ENCODE measurements at places on chromosomes 13 and 19. TPM values are rescaled to one million over a fixed set of nuclear protein-coding genes. Genes with fewer than 3 reads are reported as not detected.

GRCh38 chr19:18436671-18437490, 1.1 kb downstream of the ISYNA1 start:
- peaks cover 66% of the 10 kb centered on the region for H3K4me1 ChIP-seq
- H3K27ac ChIP-seq = peak overlapping the region; percentile 92
- H3K27me3 ChIP-seq = no peaks in the 10 kb centered on the region
- H3K4me3 ChIP-seq = peak overlapping the region; percentile 27
- H3K36me3 ChIP-seq = no peaks in the 10 kb centered on the region
- peak; percentile 83 for DNase-seq

The ALKBH7 gene
- 41.2 TPM for total RNA-seq

- DNase-seq = peak; percentile 71
- H3K4me1 ChIP-seq = no peaks in the 10 kb centered on the region
- no peak overlapping the region for H3K27ac ChIP-seq
- no peaks in the 10 kb centered on the region for H3K27me3 ChIP-seq
- peaks cover 51% of the 10 kb centered on the region for H3K36me3 ChIP-seq
These were observed 16.9 kb downstream of the ZNF296 start for GRCh38 chr19:45059258-45059965.

GRCh38 chr13:40452038-40452666, 214.3 kb downstream of the FOXO1 start:
- H3K27ac ChIP-seq = no peak overlapping the region
- H3K4me1 ChIP-seq = peaks cover 19% of the 10 kb centered on the region
- H3K27me3 ChIP-seq = no peaks in the 10 kb centered on the region
- H3K4me3 ChIP-seq = no peak overlapping the region

The CEACAM3 gene
- total RNA-seq = not detected

DNA sequence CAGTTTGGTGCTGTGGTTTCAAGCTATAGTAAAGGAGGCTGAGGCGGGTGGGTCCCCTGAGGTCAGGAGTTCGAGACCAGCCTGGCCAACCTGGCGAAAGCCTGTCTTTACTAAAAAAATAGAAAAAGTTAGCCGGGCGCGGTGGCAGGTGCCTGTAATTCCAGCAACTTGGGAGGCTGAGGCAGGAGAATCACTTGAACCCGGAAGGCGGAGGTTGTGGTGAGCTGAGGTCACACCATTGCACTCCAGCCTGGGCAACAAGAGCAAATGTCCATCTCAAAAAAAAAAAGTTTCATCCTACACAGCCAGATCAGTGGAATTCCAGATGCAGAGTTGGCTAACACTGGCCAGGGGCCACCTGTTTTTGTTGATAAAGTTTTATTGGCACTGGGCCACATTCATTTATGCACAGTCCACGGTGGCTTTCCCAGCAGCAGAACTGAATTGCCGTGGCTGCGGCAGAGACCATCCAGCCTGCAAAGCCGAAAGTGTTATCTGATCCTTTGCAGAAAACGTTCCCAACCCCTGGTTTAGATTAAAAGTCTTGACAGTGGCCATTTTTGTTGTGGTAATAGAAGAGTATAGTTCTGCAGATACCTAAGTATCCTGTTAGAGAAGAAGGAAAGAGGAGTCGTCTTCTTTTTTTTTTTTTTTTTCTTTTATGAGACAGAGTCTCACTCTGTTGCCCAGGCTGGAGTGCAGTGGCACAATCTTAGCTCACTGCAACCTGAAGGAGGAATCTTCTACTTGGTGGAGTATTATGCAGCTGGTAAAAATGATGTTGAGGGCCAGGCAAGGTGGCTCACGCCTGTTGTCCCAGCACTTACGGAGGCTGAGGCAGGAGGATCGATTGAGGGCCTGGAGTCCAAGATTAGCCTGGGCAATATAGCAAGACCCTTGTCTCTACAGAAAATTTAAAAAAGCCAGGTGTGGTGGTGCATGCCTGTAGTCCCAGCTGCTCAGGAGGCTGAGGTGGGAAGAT, 8.7 kb downstream of the NCLN start:
- H3K27me3 ChIP-seq = no peaks in the 10 kb centered on the region
- peaks cover 7% of the 10 kb centered on the region for H3K4me1 ChIP-seq
- H3K4me3 ChIP-seq = no peak overlapping the region
- H3K36me3 ChIP-seq = no peaks in the 10 kb centered on the region
- no peak for DNase-seq
- no peak overlapping the region for H3K27ac ChIP-seq

GRCh38 chr19:7694499-7694898, 7.4 kb downstream of the FCER2 start:
- no peak overlapping the region for H3K27ac ChIP-seq
- no peak for DNase-seq
- H3K36me3 ChIP-seq = no peaks in the 10 kb centered on the region

The NMRK2 gene
- not detected for total RNA-seq

- peaks cover 43% of the 10 kb centered on the region for H3K4me1 ChIP-seq
- DNase-seq = no peak
- H3K36me3 ChIP-seq = no peaks in the 10 kb centered on the region
- no peak overlapping the region for H3K4me3 ChIP-seq
These were observed 196.9 kb downstream of the KATNAL1 start for GRCh38 chr13:30110301-30111070.

The PLK5 gene
- not detected for total RNA-seq

DNA sequence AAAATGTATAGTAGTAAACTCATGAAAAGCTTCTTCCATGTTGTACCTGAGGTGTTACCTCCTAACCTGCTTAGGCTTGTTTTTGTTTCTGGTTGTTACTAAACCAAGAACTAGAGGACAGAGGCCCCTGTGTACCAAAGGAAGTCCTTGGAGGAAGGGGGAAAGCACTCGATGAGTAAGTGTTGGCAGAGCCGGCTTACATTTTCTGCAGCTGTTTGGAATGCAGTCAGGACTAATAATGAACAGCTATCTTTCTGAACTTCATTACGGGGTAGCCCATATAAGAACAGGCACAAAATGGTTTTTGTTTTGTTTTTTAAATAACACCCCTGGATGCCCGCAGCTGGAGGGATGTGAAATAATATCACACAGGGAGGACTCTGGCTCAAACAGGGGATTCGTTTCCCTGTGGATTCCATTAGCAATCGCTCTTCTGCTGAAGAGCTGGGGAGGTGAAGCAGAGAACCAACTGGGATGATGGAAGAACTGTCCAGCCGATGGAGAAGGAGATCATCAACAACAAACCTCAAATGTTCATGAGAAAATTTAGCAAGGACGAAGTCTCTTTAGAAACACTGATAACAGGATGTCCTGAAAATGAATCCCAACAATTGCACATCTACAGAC, 214.2 kb upstream of the MAB21L1 start:
- H3K27me3 ChIP-seq = peaks cover 4% of the 10 kb centered on the region
- no peak for DNase-seq
- no peak overlapping the region for H3K27ac ChIP-seq
- H3K4me1 ChIP-seq = no peaks in the 10 kb centered on the region
- H3K36me3 ChIP-seq = no peaks in the 10 kb centered on the region

DNA sequence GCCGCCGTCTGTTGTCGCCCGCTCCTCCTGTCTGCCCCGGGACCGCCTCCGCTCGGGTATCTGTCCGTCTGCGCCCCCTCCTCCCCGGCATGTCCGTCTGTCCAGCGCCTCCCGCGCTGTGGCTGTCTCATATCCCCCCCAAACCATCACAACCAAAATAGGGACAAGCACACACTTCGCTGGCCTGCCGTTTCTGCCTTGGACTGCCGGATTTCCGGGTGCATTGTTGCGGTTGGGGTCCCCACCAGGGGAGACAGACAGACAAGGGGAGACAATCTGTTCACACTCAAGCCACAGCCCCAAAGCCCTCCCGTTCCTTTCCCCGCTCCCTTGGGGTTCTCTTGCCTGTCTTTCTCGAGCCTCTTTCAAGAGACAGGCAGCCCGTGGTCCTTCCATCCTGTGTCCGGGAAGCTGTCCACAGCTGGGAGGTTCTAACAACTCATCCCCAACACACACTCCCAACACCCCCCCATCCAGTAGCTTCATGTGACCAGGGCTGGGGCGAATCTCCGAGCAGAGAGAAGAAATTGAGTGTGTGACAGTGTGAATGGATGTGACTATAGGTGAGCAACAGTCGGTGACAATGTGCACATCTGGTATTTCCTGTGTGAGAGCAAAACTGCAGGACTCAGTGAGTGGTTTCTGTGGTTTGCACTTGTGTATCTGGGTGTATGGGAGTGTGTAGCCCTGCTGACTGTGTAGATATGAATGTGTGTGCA, 16.5 kb upstream of the FOSB start:
- no peak overlapping the region for H3K4me3 ChIP-seq
- H3K4me1 ChIP-seq = peaks cover 40% of the 10 kb centered on the region
- no peaks in the 10 kb centered on the region for H3K36me3 ChIP-seq
- peak overlapping the region; percentile 85 for H3K27ac ChIP-seq
- H3K27me3 ChIP-seq = no peaks in the 10 kb centered on the region
- peak; percentile 46 for DNase-seq

The C1QTNF9 gene
- total RNA-seq = 0.78 TPM

- no peak overlapping the region for H3K27ac ChIP-seq
- no peaks in the 10 kb centered on the region for H3K36me3 ChIP-seq
- no peaks in the 10 kb centered on the region for H3K27me3 ChIP-seq
- H3K4me3 ChIP-seq = no peak overlapping the region
- DNase-seq = no peak
These were observed 271.1 kb upstream of the MAB21L1 start for GRCh38 chr13:35747594-35747993.

The LHB gene
- total RNA-seq = 45.8 TPM

- H3K4me3 ChIP-seq = no peak overlapping the region
- H3K4me1 ChIP-seq = no peaks in the 10 kb centered on the region
- H3K36me3 ChIP-seq = no peaks in the 10 kb centered on the region
- H3K27ac ChIP-seq = no peak overlapping the region
- DNase-seq = peak; percentile 28
- H3K27me3 ChIP-seq = no peaks in the 10 kb centered on the region
These were observed 135.2 kb downstream of the TSHZ3 start for GRCh38 chr19:31214086-31214485.

DNA sequence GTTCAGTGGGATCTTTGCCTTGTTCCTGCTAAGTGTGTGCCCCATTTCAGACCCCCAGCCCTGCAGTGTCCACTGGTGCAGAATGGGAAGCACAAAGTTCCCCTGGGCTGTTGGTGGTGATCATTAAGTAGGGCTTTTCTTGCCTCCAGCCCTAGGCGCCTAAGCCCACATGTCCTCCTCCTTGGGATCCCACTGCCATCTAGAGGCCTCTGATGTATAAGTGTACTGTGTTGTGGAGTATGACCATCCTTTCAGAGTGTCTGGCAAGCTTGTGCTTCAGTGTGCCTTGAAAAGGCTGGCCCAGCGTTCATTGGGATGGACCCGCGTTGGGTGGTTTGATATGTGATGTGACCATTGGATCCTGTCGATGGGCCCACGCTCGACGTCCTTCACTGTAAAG, 71.2 kb downstream of the WASF3 start:
- H3K4me1 ChIP-seq = no peaks in the 10 kb centered on the region
- no peak overlapping the region for H3K27ac ChIP-seq
- H3K4me3 ChIP-seq = no peak overlapping the region

DNA sequence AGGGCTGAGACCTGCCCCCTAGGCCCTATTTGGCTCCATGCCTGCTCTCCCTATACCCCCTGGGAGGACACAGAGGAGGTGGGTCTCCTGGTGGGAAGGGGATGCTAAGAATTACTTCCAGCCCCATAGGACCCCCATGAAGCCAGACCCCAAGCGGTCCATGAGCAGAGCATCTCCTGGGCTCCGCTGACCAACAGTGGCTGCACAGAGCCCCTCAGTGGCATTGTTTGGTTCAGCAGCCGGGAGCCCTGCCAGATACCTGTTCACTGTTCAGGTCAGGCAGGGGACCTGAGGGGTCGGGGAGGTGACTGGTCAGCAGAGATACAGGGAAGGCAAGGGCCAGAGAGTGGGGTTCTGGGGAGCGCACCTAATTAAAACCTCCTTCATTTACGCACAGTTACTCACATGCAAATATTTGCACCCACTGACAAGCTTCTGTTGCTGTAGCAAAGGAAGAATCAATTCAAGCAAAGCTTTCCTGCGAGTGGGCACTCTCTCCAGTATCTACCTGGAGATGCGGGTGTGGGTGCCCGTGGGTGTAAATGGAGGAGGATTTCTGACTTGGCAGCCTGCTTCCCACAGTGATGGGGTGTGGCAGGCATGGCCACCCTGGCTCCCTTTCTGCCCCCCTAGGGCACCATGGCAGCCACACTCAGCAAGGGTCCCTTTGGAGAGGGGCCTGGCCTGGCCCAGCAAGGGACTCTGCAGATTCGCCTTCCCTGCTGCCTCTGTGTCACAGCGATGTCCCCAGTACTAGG, 83.5 kb downstream of the CHST8 start:
- DNase-seq = no peak
- H3K27ac ChIP-seq = no peak overlapping the region
- H3K4me1 ChIP-seq = no peaks in the 10 kb centered on the region
- no peak overlapping the region for H3K4me3 ChIP-seq
- H3K36me3 ChIP-seq = no peaks in the 10 kb centered on the region

DNA sequence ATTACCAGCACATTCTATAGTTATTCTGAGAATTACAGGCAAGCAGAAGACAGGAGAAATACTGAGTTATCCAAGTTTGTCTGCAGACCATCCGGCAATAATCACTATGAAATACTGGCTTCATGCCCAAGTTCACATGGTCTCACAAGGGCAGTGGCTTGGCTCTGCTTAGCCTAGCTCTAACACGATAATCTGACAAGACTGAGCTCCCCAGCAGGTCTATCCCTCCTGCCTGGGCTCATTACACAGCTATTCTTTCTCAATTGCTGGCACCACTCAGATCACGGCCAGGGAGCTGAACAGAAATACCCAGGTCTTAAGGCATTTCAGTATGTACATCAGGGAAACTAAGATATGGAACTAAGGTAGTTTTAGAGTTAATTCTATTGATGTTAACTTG, 361.6 kb upstream of the PCDH20 start:
- no peaks in the 10 kb centered on the region for H3K36me3 ChIP-seq
- no peaks in the 10 kb centered on the region for H3K27me3 ChIP-seq
- H3K4me1 ChIP-seq = peaks cover 7% of the 10 kb centered on the region
- no peak overlapping the region for H3K27ac ChIP-seq
- no peak for DNase-seq

GRCh38 chr13:104310861-104311260, 1244.6 kb upstream of the SLC10A2 start:
- no peak overlapping the region for H3K4me3 ChIP-seq
- no peak overlapping the region for H3K27ac ChIP-seq
- H3K4me1 ChIP-seq = no peaks in the 10 kb centered on the region

DNA sequence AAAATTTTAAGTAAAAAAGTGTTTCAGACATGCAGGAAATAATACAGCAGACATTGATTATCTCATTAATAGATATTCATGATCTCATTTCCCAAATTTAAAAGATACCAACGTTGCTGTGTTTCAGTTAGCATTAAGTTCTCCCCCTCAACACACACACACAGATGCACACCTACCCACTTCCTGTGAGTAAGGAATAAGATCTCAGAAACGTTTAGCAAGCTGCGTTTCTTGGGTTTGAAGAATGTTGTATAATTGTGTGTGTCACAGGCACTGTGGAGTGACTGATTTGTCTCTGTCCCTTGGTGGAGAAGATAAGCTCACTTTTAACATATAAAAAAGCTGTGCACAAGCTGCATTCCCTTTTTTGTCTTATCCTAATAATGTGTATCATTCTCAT, 196.8 kb downstream of the PDS5B start:
- H3K27ac ChIP-seq = no peak overlapping the region
- no peaks in the 10 kb centered on the region for H3K36me3 ChIP-seq
- DNase-seq = no peak

- no peaks in the 10 kb centered on the region for H3K36me3 ChIP-seq
- no peaks in the 10 kb centered on the region for H3K4me1 ChIP-seq
- no peak for DNase-seq
- H3K27me3 ChIP-seq = no peaks in the 10 kb centered on the region
- H3K27ac ChIP-seq = no peak overlapping the region
- no peak overlapping the region for H3K4me3 ChIP-seq
These were observed 41.9 kb downstream of the EPSTI1 start for GRCh38 chr13:42950181-42950580.

Data from body of pancreas (tissue), 4 donors.